ENCODE measurements at places on chromosomes 1 and 21. TPM values are rescaled to one million over a fixed set of nuclear protein-coding genes. Genes with fewer than 3 reads are reported as not detected.

DNA sequence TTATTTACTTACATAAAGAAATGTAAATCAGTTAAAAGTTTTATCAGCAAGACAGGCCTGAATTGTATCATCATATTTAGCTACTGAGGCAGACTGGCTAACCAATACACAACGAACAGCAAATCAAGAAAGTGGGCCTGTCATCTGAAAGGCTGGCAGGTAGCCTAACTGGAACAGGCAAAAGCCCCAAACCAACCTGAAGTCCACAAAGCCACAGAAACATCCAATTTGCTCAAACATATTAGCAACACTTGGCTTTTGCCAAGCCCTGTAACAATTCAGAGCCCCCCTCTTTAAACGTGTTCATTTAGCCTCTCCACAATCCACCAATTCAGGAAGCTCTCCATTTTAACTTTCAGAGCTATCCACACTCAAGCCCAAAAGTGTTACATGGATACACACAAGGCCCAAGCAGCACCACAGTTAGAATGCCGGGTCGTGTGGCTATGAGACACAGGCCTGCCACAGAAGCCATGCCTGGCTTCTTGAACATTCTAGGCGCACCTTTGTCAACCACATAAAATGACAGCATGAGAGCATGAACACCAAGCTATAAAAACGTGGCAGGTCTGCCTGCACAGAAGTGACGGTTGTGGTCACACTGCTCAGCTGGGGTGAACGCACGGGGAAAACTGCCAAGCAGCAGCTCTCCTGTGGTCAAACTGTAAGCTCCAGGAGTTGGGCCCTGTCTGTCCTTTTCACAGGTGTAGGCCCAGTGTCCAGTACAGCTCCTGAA, 49.3 kb downstream of the CD34 start:
- no peak overlapping the region for H3K4me3 ChIP-seq
- peak; percentile 41 for DNase-seq
- H3K4me1 ChIP-seq: no peaks in the 10 kb centered on the region
- no peaks in the 10 kb centered on the region for H3K27me3 ChIP-seq

GRCh38 chr21:33063375-33063883, 6.5 kb upstream of the OLIG1 start:
- H3K36me3 ChIP-seq: no peaks in the 10 kb centered on the region
- no peak for DNase-seq
- no peaks in the 10 kb centered on the region for H3K4me1 ChIP-seq
- H3K4me3 ChIP-seq: no peak overlapping the region
- H3K27ac ChIP-seq: no peak overlapping the region

GRCh38 chr1:43893006-43893405, 40.6 kb upstream of the ARTN start:
- no peaks in the 10 kb centered on the region for H3K36me3 ChIP-seq
- H3K27me3 ChIP-seq: no peaks in the 10 kb centered on the region
- DNase-seq: no peak
- H3K4me1 ChIP-seq: no peaks in the 10 kb centered on the region

DNA sequence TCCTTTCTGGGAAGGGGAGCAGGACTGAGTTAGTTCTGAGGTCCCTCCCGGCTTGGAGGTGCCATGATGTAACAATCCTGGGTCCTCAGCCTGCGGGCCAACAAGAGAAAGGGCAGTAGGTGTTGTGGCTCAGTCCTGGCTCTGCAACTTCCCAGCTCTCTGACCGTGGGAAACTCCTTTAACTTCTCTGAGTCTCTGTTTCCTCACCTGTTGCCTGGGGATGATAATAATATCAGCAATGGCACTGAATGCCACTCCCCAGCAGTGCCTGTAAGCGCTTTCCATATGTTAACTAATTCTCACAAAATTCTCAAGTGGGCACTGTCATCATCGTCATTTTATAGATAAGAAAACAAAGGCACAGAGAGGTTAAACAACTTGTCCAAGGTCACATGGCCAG, 2.3 kb downstream of the PADI3 start:
- H3K27ac ChIP-seq: no peak overlapping the region
- peaks cover 14% of the 10 kb centered on the region for H3K4me1 ChIP-seq
- H3K4me3 ChIP-seq: no peak overlapping the region
- no peak for DNase-seq
- H3K27me3 ChIP-seq: no peaks in the 10 kb centered on the region
- no peaks in the 10 kb centered on the region for H3K36me3 ChIP-seq

DNA sequence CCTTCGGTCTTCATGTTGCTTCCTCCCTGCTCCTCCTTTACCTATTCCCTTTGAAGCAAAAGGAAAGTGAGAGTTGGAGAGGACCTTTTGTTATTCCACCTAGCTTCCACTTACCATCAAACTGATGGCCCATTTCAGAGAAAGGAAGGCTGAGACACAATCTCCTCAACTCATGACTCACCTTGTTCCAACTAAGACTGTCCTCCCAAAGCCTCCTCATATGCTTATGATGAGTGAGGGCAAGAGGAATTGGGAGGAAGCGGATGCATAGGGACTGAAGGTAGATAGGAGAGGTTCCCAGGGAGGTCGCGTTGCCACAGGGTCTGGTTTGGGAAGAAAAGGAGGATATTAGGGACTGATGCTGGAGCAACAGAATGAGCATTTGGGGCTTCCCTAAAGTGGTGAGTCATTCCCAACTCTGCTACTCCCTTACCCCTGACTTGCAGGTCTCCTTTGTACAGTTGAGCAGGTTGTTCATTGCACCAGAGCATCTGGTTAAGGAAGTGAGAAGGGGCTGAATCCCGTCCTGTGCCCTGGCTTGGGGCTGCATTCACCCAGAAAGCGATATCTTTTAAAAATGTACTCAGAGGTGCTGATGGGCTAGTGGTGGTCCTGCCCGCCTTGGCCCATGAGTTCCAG, 35.0 kb downstream of the LGR6 start:
- H3K27me3 ChIP-seq: peaks cover 3% of the 10 kb centered on the region
- DNase-seq: no peak
- no peaks in the 10 kb centered on the region for H3K4me1 ChIP-seq

- DNase-seq: no peak
- H3K4me3 ChIP-seq: no peak overlapping the region
- H3K36me3 ChIP-seq: no peaks in the 10 kb centered on the region
- no peak overlapping the region for H3K27ac ChIP-seq
- peaks cover 5% of the 10 kb centered on the region for H3K27me3 ChIP-seq
- H3K4me1 ChIP-seq: no peaks in the 10 kb centered on the region
Measured at GRCh38 chr1:12087797-12088314, 24.8 kb downstream of the TNFRSF8 start.

GRCh38 chr1:33286451-33287185, 30.3 kb downstream of the ZNF362 start:
- H3K4me1 ChIP-seq: no peaks in the 10 kb centered on the region
- no peak overlapping the region for H3K4me3 ChIP-seq
- no peaks in the 10 kb centered on the region for H3K27me3 ChIP-seq
- no peak for DNase-seq

Gene VAV3
- total RNA-seq: 1.9 TPM

Gene SYT14
- 6.1 TPM for total RNA-seq
